SHP77 treated with DMSO at 0.1 percent for 48 hours (cell line): ENCODE measurements at places on chromosomes 4 and X.

- DNase-seq: no peak
These were observed 127.4 kb upstream of the FTHL17 start for GRCh38 chrX:31199056-31199839.

- DNase-seq: no peak
These were observed 4.3 kb downstream of the MAEA start for GRCh38 chr4:1293991-1294390.

GRCh38 chrX:68396953-68397352 lies 36.3 kb downstream of the OPHN1 start:
- no peak for DNase-seq

DNA sequence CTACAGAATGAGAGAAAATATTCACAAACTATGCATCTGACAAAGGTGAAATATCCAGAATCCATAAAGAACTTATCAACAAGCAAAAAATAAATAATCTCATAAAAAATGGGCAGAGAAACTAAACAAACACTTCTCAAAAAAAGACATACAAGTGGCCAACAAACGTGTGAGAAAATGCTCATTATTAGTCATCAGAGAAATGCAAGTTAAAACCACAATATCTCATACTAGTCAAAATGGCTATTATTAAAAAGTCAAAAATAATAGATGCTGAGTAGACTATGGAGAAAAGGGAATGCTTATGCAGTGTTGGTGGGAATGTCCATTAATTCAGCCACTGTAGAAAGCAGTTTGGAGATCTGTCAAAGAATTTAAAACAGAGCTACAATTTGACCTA lies 533.3 kb downstream of the TMA16 start:
- DNase-seq: no peak

- peak; percentile 86 for DNase-seq
These were observed at the start of gene TAB3 for GRCh38 chrX:30889147-30890140. Gene TAB3 (minus strand): TSS chrX:30889254. CDS start chrX:30859588, 29,666 bp downstream.

DNA sequence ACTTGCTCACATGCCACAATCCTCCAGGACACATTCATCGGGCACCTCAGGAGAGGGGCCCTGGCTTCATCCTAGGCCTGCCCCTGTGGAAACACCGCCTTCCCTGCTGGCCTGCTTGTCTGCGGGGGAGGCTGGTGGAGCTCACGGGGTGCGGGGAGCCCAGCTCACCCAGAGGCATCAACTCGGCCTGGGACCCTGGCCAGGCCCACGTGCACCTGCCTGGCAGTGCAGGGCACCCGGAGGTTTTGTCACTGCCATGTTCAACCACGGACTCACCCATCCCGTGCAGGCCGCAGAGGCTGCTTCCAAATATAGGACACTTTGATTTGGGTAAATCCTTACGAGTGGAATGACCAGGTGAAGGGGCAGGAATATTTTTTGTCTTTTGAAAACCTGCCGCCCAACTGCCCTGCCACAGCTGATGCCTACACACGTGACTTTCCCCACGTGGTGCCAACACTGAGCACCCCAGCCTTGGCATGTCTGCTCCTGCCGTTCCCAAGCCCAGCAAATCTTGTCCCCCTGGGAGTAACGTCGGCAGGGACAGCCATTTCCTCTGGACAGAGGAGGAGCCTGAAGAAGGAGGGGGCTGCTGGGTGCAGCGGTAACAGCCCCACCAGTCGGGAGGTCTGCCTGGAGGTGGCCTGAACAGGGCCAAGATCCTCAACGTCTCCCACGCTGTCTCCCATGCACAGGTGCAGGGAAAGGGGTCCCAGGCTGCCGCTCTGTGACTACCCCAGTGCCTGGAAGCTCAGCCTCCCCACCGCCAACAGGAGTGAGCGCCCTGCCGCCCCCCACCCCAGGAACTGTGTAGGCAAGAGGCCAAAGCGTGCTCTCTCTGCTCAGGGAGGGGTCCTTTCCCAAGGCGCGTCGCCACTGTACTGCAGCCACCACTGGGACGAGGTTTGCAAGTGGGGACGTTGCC lies 8.5 kb downstream of the MXD4 start:
- DNase-seq: no peak

DNA sequence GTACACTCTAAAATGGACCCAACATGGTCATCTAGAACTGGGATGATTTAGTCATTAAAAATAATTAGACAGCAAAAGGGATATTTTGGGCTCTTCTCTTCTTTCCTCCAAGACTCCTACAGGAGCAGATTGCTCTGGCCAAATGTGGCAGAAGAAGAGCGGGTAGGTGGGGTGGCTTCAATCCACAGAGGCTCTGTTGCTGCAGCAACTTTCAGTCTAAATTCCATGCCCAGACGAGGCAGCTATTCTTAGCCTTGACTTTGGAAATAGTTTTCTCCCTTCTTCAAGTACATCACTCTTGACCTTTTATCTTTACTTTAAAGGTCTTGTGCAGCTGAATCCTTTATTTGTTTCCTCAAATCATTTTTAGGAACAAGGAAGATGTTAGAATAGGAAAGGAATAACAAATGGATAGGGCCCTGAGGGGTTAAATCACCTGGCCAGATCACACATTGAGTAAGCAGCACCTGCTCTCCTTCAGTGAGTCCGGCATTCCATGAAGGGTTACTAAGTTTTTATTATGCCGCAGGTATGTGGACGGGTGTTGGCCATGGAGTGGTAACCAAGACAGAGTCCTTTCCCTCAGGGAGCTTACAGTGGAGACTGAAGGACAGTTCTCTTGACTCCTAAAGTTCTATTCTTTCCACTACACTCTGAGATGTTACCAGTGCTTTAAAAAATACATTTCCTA lies 19.3 kb upstream of the SORBS2 start:
- DNase-seq: no peak

GRCh38 chr4:70365479-70365878 lies 4.9 kb downstream of the SMR3A start:
- no peak for DNase-seq

GRCh38 chrX:155218777-155219176 lies 2.5 kb downstream of the VBP1 start:
- no peak for DNase-seq

GRCh38 chrX:18146954-18147353 lies 73.7 kb downstream of the BEND2 start:
- no peak for DNase-seq

DNA sequence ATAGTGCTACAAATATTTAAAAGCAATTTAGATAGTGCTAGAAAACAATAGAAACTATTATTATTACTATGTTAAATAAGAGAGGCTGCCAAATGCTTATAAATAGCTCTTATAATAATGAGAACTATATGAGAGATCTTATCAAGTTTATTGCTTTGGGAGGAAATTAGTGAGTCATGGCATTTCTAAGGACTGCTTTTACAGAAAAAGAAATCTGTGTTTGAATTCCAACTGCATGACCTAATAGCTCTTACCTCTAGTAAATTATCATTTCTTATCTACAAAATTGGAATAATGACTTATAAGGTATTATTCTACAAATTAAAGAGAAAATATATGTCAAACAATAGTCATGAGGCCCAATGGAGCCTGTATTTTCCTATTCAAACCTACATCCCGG lies 177.2 kb downstream of the GABRG1 start:
- no peak for DNase-seq

DNA sequence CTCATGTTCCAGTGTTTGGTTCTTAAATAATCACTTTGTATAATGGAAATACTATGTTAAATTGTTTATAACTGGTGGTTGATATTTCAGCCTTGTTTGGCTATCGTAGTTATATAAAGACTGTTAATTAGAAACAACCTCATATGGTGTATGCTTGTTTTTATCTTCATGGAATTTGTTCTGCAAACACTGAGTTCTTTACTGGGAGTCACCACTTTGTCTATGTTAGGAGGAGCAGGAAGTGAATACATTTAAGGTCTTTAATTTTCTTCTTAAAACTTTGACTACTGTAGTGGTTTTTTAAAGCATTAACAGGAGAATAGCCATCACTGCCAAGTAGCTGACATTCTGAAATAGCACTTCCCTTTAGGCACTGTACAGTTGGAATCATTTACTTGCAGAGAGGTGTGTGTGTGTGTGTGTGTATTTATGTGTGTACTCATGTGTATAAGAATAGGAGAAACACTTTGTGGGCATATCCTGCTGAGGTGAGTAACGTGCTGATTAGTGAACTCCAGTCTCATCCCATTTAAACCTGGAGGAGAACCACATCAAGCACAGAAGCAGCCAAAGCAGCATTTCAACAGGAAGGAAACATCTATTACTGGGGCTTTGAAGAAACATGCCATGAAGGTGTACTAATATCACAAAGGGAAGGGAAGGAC lies 37.8 kb downstream of the TET2 start:
- DNase-seq: no peak

- no peak for DNase-seq
These were observed 137.1 kb downstream of the NDST3 start for GRCh38 chr4:118171381-118171780.

- DNase-seq: no peak
These were observed 1254.4 kb upstream of the ADGRL3 start for GRCh38 chr4:59945716-59946115.

DNA sequence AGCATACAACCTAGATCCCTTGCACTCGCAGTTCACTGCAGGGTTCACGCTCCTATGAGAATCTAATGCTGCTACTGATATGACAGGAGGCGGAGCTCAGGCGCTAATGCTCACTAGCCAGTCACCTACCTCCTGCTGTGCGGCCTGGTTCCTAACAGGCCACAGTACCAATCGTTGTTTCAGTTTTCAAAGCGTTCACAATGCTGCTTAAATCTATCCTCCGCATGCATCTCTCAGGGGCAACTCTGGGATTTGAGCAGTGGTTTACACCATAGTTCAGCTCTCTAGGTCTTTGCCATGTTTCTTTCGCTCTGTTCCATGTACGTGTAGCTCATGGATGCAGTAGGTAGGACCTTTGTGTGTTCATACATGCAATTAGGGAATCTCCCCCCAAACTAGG lies 47.2 kb downstream of the CLOCK start:
- DNase-seq: no peak

- DNase-seq: no peak
These were observed 1511.1 kb downstream of the TECRL start for GRCh38 chr4:62898115-62898514.

DNA sequence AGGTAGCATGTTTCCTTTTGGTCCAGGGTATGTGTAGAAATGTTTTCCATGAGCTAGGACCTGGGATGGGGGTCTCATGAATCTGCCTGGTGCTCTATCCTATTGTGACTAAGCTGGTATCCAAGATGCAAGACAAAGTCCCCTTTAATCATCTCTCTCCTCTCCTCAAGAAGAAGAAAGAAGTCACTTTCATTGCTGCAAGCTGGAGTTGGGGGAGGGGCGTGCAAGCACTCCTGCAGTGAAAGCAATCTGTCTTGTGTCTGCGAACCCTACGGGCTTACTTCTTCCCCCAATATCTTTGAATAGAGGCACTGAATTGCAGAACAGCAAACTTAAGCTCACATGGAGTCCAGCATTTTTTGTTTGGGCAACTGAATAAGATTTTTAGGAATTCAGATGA lies 27.2 kb upstream of the GRPR start:
- DNase-seq: no peak

GRCh38 chrX:28997706-28998463 lies 410.6 kb downstream of the IL1RAPL1 start:
- DNase-seq: no peak

DNA sequence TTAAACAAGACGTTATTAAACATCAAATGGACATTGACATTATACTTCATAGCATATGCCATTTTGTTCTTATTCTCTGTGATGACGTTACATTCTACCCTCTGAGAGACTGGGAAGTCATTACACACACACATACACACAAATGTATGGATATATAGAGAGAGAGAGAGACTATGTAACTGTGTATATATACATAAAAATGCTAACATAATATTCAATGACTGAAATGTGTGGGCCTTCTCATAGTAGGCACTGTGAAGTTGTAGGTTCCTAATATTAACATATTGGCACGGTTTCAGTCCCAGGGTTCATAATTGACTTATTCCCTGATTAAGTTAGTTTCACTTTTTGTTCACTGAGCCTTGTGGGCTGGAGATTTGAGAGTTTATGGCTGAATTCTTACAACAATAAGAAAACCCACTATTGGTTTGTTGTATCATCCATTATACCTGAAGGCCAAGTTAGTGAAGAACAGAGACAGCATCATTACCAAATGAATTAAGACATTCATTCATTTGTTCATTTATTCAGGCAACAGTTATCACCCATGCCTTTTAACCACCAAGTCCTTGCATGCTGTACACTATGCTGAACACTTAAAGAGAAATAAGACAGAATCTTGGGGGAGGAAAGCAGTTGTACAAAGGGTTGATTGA lies 68.5 kb downstream of the GAB1 start:
- no peak for DNase-seq

DNA sequence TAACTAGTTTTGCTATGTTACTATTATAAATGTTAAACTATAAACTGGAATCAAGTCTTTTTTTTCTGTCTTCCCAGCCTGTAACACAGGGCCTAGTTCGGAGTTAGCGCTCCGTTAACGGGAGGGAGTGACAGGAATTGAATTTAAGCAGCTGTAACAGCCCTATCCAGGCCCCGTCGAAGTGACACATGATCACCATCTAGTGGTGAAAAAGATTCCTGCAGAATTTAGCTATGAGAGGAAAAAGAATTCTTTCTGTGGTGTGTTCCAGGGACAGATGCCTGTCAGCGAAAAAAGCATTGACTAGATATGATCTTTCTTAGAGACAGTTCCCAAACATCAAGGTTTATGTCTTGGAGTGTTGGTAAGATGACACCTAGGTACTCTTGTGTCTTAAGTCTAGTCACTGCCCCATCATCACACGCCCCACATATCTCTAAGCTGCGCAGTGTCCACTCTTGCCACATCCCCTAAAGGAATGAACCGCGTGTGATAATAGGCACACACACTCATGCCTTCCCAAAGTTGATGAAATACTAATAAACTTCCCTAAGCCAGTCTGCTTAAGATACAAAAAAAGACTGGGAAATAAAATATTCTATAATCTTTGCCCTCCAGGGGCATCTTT lies 2.1 kb downstream of the GAB3 start:
- no peak for DNase-seq

- DNase-seq: no peak
These were observed at the start of gene RIPPLY1 for GRCh38 chrX:106903291-106903824. Gene RIPPLY1 (minus strand): TSS chrX:106903341. CDS start chrX:106903287, 54 bp downstream.

GRCh38 chr4:177242651-177243286 lies 66.9 kb upstream of the NEIL3 start:
- no peak for DNase-seq

DNA sequence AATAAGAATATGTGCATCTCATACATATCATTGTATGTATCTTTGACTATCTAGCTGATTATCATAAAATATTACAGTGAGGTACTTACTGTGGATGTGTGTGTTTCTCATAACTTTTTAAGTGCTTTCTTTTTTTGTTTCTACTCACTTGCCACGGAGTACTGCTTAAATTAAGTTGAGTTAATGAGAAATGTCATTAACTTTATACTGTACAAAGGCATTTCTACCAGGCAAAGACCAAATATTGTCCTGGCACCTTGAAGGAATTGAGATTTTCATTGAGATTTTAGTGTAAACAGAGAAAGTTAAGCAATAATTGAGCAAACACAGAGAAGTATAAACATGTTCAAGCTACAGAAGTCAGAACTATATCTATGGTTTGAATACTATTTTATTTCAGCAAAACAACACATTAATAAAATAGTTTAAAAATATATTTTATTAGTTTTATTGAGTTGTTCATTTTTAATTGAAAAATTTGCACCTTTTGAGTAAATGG lies 1750.0 kb downstream of the PCDH7 start:
- DNase-seq: no peak
